ENCODE measurements at places on chromosomes 16 and 17.

- no peak for DNase-seq
Observed at GRCh38 chr16:11291091-11291703, 10.1 kb upstream of the PRM1 start.

DNA sequence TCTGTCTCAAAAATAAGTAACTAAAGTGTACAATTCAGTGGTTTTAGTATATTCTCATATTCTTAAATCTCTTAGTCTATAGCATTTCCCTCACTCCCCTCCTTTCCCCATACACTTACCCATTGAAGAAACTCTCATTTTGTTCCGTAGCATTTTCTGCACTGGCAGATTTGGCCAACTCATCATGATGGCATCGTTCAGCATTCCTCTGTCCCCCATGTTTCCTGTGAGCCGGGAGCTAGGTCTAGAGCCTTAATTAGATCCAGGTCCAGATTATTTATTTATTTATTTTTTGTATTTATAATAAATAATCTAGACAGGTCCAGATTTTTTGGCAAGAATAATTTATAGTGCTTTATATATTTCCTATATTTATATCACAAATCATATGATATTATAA, 31.0 kb downstream of the HEATR3 start:
- DNase-seq: peak; percentile 7

DNA sequence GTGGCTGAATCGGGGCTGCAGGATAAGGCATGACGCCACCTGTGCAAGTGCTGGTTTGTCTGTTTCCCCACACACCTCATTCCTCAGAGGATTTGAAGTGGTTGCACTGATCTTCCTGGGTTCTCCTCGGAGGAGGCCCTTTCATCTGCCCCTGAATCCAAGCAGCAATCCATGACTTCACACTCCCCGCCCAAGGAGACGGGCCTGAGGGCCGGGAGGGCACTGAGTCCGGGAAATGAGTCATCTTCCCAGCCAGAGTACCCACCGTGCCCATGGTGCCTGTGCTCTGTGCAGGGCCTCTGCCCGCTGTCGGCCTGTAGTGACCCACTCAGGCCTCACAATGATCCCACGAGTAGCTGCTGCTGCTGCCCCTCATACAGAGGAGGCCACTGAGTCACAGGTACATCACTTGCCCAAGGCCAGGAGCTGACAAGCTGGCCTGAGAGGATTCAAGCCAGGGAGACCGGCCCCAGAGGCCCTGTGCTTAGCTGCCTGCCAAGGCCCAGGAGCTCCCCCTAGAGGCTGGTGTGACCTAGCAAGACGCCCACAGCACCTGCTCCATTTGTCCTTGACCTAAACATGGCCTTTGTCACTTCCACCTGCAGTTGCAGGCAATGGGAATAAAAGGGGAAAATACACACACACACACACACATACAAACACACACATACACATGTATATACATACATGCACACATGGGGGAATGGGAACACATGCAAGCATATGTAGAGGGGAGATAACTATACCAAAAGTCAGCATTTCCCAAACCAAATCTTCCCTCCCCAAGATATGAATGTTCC, 240.0 kb downstream of the C16orf95 start:
- DNase-seq: no peak

GRCh38 chr17:2335726-2336214, 487 bp downstream of the TSR1 start:
- DNase-seq: no peak

GRCh38 chr16:89116341-89117226, 22.9 kb downstream of the ACSF3 start:
- DNase-seq: no peak

DNA sequence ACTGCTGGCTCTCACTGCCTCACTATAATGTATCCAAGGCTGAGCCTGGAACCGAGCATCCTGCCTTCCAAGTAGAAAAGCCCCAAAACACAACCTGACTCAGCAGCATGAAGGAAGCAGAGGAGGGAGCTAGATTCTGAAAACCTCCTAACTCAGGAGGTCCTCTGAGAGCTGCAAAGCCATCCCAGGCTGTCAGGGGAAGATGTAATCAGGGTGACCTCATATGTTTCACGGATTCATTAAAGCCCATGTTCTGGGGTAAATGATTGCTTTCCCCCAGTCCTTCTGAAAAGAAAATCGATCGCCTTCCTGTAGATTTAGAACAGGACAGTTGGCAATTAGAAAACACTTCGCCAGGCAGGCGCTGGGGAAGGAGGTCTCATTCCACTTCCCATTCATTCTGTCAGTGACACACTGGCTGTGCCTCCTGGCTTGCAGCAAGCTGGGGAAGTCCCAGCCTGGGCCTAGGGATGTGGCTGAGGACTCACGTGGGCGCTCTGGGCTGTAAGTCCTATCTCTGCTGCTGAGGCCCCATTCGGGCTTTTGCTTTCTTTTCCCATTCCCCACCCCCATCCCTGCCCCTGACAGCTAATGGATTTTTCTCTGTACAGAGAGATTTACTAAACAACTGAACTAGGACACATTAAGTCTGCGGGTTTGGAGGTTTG, 75.7 kb upstream of the TMEM132E start:
- no peak for DNase-seq

GRCh38 chr17:48995974-48996721, 1.0 kb upstream of the IGF2BP1 start:
- no peak for DNase-seq

- DNase-seq: no peak
Observed at GRCh38 chr17:41442739-41443138, 2.0 kb upstream of the KRT38 start.

GRCh38 chr17:49588312-49588711, 12.6 kb downstream of the NXPH3 start:
- no peak for DNase-seq

GRCh38 chr17:41212524-41213169, 13.8 kb upstream of the KRTAP9-2 start:
- DNase-seq: no peak

- DNase-seq: no peak
Observed at GRCh38 chr16:81261049-81261648, 22.7 kb downstream of the BCO1 start.

DNA sequence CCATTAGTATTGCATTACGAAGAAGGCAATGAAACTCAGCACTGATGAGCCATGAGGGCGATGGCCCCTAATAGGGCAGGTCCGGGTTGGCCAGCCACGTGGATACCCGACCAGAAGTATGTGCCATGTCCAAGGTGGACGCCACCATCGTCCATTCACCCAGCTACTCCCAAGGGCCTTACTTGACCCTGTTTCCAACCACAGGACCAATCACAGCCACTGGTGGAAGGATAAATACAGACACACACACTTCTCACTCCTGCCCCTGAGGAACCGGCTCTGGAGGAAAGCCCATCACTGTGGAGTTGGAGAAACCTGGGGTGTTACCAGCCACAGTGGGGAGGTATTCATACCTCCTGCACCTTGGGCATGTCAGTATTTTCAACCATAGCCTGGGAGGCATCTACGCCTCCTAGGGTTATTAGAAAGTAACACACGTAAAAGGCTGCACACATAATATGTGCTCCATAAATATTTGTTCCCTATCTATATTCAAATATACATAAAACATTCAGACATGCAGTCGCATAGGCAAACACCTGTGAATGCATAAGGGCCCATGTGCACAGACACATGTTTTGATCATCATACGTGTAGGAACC, 5.4 kb upstream of the ITGA3 start:
- DNase-seq: no peak

DNA sequence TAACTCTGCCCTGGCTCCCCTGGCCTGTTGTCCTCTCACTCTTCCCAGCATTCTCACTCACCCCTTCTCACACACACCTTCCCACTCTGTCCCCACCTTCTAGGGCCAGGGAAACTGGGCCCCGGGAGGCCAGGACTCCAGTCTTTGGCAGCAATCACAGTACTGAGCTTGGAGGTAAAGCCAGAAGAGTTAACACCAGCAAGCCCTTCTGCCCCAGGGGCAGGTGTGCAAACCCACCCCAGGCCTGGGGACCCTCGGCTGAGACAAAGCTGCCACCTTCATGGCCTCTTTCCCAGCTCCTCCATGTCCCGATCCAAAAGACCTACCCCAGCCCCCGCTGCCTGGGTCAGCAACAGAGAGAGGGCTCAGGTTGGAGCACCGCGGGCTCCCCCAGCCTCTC, 36.9 kb upstream of the MLKL start:
- DNase-seq: no peak

- DNase-seq: no peak
Observed at GRCh38 chr17:12492450-12492849, 173.2 kb upstream of the MYOCD start.

DNA sequence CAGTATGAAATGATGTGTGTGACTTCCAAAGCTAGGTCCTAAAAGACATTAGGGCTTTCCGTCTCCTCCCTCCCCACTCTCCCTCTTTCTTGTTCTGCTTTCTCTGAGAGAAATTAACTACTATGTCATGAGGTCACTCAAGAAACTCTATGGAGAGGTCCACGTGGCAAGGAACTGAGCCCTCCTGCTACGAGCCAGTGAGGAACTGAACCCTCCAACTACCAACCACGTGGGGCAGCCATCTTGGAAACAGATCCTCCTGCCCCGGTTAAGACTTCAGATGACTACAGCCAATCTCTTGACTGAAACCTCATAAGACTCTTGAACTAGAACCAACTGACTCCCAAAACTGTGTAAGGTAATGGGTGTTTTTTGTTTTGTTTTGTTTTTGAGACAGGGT, 4.2 kb upstream of the ALOX15 start:
- DNase-seq: no peak

DNA sequence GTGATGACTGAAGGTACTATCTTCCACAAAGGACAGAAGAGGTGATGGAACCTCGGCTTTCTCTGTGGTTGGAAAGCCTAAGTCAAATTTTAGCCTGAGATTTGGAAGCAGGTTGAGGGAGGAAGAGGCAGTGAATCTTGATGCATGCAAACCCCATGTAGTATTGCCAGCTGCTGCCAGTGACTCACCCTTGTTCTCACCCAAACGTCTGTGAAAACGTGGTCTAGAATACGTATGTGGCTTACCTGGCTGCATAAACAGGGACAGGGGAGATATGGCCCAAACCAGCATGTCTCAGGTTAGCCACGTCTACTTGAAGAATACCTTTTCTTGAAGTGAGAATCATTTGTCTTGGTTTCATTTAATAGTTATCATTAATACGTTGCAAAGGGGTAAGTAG, 438.0 kb upstream of the MAF start:
- no peak for DNase-seq

GRCh38 chr16:87222335-87222734, 94.9 kb downstream of the C16orf95 start:
- DNase-seq: no peak

DNA sequence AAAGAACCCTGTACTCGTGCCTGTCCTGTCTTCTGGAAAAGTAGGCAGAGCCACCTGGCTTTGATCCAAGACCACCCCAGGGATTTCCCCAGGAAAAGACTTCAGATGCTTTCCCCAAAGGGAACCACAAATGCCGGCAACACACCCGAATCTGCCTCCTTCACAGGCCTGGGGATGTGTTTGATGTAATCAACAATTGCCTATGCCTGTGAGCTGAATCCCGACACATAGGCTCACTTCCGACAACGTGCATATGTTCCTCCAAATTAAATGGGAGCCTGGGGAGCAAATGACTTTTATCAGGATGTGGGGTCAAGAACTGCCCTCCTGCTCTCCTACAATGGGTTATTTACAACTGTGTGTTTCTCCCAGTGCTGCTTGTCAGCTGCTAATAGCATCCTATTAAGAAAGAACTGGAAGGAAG, 535.2 kb upstream of the CDH11 start:
- no peak for DNase-seq

GRCh38 chr17:40497695-40498094, 3.7 kb downstream of the TNS4 start:
- DNase-seq: no peak

DNA sequence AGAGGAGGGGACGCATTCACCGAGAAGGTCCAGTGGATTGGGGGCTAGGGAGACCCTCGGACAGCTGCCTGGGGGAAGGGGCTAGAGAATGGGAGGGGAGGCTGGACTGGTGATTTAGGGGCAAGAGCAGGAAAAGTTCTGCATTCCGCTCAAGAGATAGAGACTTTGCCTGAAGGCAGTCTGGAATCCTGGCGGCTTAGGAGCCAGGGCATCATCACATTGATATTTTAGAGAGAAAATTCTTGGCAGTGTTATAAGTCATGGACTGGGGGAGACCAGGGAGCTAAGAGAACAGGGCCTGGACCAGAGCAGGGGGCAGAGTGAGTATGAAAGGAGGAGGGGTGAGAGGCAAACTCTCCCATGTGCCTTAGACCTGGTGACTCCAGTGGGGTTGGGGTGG, 35.8 kb downstream of the MSI2 start:
- no peak for DNase-seq

- no peak for DNase-seq
Observed at GRCh38 chr16:55009581-55009980, 78.9 kb downstream of the IRX5 start.

DNA sequence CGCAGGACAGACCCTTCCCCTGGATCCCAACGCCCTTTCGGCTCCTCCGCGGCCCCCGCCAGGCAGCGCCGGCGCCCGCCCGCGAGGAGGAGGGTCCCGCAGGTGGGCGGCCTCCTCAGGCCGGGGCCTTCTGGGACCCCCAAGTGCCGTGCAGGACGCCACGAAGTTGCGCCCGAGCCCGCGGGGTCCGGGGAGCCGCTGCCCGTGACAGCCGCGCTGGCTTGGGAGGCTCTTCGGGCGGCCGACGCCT, 504 bp downstream of the ERN1 start:
- DNase-seq: no peak

DNA sequence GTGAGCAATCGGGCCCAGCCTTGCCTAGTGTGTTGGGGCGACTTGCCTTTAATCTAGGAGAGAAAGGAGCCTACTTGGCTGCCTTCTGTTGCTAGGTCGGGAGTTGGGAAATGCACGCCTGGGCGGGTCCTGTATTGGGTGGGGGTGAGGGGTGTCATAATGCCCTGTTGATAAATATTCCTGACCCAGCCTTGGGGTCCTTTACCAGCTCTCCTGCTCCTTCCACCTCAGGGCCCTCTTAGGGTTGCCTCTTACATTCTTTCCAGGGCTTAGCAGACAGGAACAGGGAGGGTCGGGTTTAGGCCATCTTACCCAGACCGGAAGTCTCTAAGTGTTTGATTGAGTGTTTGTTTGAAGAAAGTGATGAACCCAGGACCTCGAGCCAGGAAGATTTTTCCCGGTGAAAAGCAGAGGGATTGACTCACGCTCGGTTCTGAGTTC, 112.9 kb downstream of the SEC14L1 start:
- DNase-seq: no peak

GRCh38 chr17:7332111-7332510, 3.0 kb upstream of the NEURL4 start:
- DNase-seq: no peak

- DNase-seq: no peak
Observed at GRCh38 chr17:49621420-49621819, 45.7 kb downstream of the NXPH3 start.

GRCh38 chr17:75832164-75832651, 12.0 kb downstream of the UNC13D start:
- DNase-seq: no peak

GRCh38 chr17:70366386-70366785, 197.1 kb downstream of the KCNJ2 start:
- no peak for DNase-seq

DNA sequence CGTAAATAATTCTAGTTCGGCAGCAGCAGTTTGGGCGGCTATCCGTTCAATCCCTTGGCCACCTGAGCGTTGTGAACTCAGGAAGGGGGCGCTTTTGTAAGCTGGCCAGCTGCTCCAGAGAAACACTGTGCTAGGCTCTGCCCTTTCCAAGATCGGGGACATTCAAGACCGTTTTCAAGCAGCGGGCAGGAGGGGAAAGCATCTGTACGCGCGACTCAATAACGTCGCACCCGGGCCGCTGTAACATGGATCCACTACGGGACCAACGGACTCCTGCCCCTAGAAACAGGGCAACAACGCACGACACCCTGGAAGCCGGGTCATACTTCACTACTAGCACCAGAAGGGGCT, 463 bp downstream of the TOP2A start:
- no peak for DNase-seq

Measured in skeletal muscle cell (primary cell).